Activated CD4-positive, alpha-beta T cell treated with anti-CD3 and anti-CD28 coated beads for 1 hour (primary cell): ENCODE measurements at places on chromosomes 3 and 15.

- DNase-seq = no peak
Measured at GRCh38 chr3:46843508-46843907, 19.7 kb downstream of the MYL3 start.

DNA sequence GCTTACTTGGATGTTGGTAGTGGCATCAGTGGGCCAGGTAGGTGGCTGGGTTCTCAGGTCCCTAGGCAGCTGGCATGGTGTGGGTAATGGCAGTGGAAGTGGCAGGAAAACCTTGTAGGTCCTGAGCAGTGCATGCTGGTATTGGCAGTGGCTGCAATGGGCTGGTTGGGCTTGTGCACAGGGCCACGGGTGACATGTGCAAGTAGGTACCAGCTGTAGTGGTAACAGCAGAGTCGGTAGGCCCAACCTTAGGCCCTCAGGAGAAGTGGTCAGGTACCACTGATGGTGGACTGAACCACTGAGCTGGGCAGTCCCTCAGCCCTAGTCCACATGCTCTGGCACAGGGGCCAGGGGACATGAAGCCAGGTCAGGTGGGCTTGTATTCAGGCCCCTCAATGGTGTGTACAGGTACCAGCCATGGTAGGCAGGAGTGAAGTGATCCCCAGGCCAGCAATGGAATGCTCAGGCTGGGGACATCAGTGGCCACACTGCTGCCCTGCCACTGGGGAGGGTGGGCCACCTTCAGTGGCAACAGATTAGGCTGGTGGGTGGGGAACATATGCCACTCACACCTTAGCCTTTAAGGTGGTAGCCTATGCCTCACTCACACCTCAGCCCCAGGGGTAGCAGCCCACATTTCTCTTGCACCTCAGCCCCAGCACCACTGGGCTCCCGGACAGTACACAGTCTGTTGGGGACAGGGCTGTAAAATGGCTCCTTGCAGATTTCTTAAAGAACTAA, 118.1 kb downstream of the LRRK1 start:
- DNase-seq = no peak

DNA sequence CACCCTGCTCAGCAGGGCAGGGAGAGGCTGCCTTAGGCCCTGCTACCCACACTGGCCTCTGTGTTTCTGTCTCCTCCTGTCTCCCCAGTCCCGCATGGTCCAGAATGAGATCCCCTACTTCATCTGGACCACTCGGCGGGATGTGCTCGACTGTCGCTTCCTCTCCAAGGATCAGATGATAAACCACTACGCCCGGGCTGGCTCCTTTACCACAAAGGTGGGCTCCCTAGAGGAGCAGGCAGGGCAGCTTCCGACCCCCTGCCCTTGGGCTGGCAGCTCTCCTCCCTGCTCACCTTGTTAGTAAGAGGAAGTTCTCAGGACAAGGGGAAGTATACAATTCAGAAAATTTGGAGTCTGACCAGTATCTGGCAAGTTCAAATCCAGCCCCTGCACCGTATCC, 5.9 kb downstream of the TTLL3 start:
- DNase-seq = no peak

DNA sequence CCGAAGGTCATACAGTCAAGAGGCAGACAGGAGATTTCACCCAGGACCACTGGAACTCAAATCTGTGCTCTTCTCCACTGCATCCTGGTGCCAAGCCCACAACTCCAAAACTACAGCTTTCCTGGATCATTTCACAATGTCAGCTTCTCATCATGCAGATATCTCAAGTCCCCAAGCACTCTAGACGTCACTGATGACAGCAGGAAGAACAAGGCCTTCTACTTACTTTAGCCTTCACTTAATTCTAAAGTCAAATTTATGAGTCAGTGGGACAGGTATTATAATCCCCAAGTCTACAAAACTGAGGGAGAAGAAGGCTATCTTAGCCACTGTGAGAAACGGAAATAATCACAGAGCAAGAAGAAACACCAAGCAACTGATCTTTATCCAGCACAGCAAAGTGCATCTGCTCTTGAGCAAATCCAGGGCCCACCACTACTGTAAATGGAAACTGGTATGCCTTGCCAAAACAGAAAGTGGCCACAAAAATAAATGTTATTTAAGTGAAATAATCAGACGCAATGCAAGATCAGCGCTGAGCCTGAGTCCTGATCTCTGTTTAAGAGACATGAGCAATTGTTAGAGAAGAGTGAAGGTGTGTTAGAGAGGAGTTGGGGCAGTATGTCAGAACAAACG, 928 bp downstream of the RAD18 start:
- no peak for DNase-seq

DNA sequence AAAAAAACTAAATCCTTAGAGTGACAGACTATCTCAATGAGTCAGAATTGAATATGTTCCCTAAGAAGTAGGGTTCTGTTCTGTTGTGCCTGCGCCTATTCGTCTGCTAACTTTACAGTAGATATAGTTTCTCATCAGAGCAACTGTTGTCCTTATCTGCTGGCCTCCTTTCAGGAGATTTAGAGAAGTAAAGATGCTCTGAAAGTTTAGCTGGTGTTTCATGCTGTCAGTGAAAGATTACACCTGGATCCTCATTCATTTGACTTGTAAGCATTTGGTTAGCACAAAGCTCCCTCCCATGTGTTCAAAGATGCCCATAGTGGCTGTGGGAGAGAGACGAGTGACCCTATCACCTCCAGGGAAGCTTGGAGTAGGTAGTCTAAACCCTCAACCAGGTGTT, 35.0 kb downstream of the SUCNR1 start:
- DNase-seq = no peak

- DNase-seq = no peak
Measured at GRCh38 chr3:185552358-185552877, at the start of gene LIPH. TSS of gene LIPH (minus strand) at chr3:185552588. CDS start at chr3:185552471, 117 bp downstream.

DNA sequence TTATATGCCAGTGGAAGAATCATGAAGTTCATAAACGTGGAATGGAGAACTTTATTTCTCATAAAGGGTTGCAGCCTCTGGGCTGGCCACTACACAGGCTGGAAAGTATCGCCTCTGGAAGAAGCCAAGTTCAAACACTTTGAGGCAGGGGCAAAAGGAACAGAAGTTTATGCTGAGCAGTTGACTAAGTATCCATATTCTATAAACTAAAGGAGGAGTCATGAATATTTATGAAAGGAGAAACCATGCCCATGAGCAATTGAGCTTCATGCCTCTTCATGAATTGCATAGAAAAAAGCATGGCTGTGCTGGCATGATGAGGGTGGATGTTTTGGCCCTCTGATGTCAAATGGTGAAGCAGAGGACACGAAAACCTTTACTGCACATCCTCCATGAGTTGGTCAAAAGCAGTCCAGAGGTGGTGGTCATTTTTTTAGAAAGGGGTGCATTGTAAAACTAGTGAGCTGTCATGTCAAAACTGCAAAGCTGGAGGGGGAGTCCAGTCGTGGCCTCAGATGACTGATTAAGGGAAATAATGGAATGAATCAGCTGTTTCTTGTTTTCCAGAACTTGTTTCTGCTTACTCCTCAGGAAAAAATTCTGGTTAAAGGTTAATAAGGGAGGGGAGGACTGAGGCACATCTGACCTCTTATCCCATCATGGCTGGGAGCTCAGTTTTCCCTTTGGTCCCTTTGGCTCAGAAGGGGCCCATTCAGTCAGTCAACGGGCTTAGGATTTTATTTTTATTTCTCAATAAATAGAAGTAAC, 276.7 kb downstream of the CHL1 start:
- no peak for DNase-seq

DNA sequence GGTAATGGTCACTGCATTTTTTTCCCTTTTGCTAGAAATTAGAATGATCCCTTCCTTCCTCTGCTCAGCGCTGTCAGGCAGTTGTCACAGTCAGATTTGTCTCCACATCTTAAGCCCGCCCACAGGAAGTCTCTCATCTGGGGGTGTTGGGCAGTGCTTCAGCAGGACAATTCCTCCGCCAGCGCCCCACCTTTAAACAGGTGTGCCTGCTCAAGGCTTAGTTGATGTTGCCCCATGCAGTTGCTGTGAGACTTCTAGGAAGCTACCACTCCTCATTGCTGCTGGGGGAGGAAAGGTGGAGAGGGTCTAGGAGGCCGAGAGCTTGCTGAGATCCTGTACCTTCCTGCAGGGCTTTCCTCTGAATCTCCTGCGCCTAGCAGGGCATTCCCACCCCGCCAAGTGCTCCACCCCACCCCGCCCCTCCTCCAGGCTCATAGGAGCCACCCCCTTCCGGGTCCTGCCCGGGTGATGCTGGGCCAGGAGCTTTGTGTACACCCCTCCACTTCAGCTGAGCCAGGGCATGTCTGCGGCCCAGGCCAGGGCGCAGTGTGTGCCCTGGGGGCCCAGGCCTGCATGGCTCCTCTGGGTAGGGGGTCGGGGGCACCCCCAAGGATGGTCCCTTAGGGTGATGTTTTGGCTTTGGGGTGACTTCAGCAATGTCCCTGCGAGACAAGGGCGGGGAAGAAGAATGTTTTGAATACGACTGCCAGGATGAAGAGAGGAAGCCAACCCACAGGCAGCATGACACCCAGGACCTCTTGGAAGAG, 68.7 kb downstream of the TRAK1 start:
- no peak for DNase-seq

GRCh38 chr3:119170821-119171220, 2.6 kb upstream of the UPK1B start:
- DNase-seq = no peak

DNA sequence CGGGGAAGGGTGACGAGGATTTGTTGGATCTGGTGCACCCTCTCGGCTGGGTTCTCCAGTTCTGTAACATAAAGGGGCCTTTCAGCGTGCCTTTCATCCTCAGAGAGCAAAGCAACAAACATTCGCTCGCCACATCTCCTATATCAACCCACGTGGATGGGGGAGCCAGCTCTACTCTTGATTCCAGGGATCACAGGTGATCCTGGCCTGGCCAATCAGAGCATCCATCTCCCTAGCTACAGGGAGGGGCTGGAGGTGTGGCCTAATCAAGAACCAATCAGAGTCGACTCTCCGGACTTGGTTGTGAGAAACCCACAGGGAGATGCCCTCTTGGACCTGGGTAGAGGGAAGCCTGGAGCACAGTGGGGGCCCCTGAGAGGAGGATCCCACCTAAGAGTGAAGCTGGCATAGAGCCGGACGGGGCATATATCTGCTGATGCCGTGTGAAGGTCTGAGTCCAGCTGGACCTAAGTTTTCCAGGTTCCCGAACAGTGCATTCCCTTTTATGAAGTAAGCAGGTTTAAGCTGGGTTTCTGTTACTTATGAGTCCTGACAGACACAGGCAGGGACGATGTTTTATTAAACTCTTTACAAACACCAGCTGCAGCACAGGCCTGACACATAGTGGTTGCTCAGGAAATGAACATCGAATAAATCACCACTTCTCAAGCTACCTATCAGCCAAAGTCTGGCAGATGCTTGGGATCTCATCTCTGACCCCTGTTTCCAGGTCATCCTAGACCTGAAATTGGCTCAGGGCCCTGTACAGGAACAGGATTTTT, 50.7 kb upstream of the RAD18 start:
- no peak for DNase-seq

DNA sequence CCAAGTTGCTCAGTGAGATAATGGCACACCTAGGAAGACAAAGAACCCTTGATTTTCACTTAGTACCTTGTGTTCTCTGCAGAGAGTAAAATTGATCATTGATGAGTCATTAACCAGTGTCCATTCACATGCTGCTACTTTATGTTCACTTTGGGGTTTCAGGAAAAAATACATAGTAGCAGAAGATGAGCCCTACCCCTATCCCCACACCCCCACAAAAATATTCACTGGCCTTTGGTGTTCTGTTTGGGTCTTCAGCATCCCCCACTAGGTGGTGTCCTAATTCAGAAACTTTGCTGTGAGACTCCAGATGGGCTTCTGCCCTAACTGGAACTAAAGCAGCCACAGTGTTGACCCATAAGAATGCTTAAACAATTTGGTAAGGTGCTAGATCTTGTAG, 178.8 kb downstream of the KLHL25 start:
- no peak for DNase-seq

DNA sequence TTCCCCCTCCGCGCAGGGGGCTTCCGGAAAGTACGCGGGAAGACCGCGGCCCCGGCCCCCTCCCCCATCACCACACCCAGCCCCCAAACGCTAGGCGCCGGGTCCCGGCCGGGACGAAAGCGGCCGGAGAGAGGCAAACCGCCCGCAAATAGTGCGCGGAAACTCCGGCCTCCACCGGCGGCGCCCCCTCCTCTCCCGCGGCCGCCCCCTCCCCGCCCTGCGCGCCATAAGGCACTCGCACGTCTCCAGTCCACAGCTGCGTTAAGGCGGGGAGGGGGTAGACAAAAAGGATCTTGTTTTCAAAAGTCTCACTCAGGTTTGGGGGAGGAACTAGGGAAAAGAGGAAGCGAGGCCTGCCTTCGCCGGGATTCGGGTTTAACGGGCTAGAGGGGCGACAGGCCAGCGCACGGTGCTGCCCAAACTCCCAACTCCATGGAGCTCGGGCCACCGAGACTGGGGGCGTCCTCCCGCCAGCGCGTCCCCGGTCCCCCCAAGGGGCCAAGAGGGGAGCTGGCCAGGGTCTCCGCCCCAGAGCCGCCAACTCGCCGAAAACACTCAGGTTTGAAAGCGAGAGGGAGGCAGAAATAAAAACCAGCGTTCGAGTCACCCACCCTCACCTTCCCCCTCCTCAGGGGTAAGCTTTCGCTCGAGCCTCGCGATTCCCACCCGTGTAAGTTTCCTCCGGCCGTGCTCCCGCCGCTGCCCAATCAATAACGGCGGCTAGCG, 1.8 kb downstream of the ANP32A start:
- no peak for DNase-seq

GRCh38 chr3:117303443-117303842, 593.9 kb downstream of the TUSC7 start:
- no peak for DNase-seq

DNA sequence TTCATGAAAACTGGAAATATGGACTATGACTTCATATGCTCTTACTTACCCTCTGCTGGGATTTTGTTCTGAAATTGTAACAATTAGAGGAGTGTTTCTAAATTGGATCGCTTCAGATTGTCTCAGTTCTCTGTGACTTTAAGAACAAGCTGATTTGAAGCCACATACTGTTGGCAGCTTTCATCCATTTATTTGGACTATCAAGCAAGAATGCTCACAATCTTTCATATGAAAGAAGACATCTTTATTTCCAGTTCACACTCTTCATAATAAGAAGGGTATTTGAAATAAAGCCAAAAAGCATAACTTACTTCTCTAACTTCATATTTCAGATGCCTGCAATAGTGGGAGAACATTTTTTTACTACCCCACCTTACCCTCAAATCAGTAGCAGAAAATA, 491.6 kb upstream of the TPRG1 start:
- DNase-seq = no peak

GRCh38 chr3:43771610-43772009, 80.9 kb downstream of the ABHD5 start:
- no peak for DNase-seq

DNA sequence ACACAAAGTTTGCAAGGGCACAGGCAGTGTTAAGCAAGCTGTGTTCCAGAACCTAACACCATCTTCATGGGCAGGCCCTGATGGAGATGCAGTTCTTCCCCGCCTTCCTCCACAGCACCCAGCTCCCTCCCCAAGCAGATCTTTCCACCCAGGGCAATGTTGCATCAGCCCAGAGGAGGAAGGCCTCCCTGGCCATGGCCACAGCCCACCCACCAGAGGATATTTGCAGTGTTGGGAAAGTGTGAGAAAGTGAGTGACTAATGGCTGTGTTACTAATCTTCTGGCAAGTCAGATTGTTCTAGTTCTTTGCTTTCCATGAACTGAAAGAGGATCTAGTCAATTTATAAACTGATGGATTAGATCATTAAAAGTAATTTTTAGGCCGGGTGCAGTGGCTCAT, 42.0 kb upstream of the ATP10A start:
- no peak for DNase-seq
